ENCODE measurements at places on chromosomes 6 and 20. TPM values are rescaled to one million over a fixed set of nuclear protein-coding genes. Genes with fewer than 3 reads are reported as not detected.
A peak's percentile ranks its signal among the peaks of the same experiment; 100 is the strongest.

The PACRG gene
- total RNA-seq = 2.5 TPM

The TMEM170B gene
- total RNA-seq = 0.35 TPM

The EDN1 gene
- total RNA-seq = 5.8 TPM

The PROKR2 gene
- not detected for total RNA-seq

The PSORS1C1 gene
- 6.5 TPM for total RNA-seq

The ADGB gene
- total RNA-seq = not detected

The RAB23 gene
- total RNA-seq = 18.2 TPM

The ZSCAN12 gene
- total RNA-seq = 19.8 TPM

The MCM8 gene
- total RNA-seq = 5.9 TPM

The MEI4 gene
- total RNA-seq = not detected

DNA sequence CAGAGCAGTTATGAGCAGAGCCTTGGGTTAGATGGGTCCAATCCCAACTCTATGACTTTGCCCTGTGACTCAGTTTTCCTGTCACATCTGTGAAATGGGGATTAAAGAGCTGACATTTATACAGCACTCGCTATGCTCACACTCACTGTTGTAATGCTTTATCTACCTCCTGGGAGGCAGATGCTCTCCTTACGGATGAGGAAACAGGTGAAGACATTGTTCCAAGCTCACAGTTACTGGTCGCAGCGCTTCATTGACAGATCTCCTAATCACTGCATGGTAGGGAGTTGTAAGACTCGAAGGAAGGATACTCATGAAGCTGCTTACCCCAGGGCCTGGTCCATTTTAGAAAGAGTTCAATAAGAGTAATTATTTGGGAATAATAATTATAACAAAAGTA lies 2.9 kb upstream of the MYLK2 start:
- DNase-seq = no peak

DNA sequence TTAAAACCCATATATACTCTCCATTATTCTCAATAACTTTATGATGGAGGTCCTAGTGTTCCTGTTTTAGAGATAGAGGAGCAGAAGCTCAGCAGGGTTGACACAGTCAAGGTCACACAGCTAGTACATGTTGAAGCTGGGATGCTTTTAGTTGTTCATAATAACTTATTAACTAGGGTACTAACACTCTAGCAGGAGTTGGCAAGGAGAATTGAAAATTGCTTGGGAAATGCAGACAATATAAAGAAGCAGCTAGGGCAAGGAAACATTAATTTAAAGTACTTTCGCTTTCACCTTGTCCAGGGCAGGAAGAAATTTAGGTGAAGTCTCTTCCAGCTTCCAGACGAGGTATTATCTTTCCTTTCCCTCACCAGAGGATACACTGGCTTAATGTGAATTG lies 133.7 kb downstream of the RCAN2 start:
- DNase-seq = no peak

GRCh38 chr6:22072949-22073348 lies 223.9 kb downstream of the PRL start:
- DNase-seq = no peak

DNA sequence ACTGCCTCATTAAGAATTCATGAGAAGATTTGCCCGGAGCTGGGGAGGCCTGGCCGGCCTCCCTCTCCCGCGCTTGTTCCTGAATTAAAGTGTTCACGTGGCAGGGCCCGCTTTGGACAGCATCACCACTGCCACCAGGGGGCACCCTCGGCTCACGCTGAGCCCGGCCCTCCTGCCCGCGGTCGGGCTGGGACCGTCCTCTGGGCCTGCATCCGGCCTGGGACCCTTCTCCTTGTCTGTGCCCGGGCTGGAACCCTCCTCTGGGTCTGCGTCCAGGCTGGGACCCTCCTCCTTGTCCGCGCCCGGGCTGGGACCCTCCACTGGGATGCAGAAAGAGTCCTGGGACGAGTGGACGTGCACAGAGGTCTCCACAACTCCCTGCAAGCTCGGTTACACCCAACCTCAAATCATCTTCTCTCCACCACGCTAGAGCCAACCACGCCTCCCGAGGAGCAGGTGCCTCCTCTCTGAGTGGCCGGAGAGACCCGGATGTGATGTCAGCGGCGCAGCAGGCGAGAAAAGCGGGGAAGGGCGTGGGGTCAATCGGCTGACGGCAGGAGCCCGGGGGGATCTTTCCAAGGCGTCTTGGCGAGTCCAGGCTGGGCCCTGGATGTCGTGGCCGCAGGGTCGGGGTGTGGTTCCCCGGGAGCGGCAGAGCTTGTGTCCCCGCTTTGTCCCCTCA lies 50.9 kb upstream of the DACT2 start:
- DNase-seq = no peak

DNA sequence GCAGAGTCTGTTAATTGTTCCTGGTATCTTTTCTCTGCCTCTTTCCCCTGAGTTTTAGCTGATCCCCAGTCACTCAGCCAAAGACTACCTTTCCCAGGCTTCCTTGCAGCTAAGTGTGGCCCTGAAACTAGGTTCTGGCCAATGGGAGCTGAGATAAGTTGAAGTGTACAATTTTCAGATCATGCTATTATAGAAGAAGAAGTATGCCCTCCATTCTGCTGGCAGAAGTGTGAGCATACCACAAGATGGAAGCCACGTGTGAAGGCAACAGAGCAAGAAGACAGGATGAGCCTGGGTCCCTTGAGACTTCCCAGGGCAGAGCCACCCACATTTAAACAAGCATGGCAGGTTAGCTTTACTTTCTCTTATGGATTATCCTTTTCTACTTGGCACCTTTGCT lies 273.2 kb downstream of the HIVEP2 start:
- DNase-seq = peak; percentile 51

- peak; percentile 79 for DNase-seq
Measured at GRCh38 chr6:12289365-12289919, 719 bp upstream of the EDN1 start.

DNA sequence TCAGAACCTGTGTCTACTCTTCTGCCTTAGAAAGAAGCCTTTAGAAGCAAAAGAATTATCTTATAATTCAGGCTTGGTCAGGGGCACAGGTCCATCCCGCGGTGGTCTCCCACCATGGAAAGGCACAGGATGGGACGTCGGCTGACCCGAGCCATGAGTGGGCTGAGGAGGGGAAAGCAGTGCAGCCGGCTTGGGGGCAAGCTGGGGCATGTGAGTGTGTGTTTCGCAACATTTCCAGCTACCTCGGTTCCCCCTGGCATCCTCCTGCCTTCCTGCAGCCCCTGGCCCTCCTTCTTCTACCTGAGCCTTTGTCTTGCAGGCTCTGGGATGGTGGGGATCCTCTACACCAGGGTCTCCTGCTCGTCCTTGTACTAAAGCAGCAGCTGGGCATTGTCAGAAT lies 29.1 kb upstream of the FOXC1 start:
- no peak for DNase-seq

DNA sequence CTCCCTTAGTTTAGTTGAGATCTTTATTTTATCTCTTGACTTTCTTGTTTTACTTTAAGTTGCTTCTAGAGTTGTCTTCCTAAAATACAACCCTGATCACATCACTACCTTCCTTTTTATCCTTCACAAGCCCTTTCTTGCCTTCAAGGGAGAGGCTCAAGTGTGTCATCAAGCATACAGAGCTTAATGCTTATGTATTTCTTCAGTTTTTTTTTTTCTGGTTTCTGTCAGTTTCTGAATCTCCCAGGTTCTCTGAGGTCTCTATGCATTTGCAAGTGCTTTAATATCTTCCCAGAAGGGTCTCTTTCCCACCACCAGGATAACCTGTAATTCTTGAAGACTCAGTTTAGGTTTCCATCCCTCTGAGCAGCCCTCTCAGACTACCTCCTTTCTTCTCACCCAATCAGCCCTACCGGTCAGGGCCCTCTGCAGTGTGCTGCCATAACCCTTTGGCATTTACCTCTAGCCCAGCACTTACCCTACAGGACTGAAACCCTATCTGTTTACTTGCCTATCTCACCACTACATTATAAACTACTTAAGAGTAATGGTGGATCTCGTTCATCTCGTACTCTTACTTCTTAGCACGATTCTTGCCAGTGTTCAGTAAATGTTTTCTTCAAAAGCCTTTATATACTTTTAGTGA lies 36.9 kb downstream of the EYA4 start:
- no peak for DNase-seq

DNA sequence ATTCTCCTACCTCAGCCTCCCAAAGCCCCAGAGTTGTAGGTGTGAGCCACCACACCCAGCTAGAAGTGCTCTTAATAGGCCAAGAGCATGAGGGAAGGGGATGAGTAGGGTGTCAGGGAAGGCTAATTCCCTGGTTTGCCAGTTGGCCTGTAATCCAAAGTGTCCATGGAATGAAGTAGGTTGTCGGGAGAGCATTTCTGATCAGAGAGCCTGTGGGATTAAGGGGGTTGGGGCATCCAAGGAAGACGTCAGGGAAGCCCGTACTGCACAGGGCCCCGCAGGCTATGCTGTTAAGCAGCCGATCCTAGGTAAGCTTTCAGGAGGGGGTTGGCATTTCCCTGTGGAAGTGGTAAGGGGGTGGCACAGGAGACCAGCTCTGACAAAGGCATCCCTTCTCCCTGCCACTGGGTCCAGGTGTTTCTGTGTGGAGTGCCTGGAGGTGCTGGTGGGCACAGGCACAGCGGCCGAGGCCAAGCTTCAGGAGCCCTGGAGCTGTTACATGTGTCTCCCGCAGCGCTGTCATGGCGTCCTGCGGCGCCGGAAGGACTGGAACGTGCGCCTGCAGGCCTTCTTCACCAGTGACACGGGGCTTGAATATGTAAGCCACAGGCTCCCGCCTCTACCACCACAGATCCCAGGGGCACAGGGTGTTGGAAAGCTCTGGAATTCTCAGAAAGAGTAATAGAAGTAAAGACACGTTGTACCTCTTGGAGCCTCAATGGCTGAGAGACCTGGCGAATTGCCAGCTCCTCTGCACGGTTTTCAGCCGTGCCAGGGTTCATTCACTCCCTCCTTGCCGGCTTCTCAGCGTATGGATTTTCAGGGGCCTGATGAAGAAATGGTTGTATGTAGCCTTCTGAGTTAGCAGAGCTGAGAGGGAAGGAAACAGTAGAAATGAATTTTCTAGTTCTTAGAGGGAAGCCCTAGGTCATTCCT lies 21.4 kb upstream of the MAPRE1 start:
- no peak for DNase-seq

DNA sequence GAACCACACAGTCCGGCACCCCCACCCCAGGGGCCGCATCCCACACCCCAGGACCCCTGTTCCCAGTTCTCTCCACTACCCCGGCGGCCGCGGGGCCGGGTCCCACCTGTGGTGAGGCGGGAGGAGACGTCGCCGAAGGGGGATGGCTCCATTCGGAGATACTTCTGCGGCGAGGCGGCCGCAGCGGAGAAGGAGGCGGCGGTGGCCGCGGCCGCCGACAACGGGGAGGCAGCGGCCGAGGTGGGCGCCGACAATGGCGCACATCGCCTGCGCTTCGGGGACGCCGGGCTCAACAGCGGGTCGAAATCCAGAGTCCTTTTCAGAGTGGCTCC lies 723 bp downstream of the AKIRIN2 start:
- DNase-seq = peak; percentile 58

DNA sequence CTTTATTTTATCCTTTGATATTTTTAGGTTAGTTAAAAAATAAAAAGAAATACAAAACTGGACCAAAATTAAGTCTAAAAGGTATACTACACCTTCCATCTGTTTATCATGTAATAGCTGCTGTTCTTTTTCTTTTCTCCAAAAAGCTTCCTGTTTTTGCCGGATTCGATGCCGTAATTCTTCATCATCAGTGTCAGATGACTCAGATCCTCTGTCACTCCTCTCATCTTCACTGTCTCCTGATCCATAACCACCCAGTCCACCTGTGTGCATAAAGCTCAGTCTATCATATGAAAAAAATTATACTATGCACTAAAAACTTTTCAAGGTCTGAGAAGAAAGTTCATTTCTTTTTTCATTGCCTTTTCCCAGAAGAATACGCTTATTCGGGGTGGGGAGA lies 8.5 kb upstream of the COQ3 start:
- no peak for DNase-seq

DNA sequence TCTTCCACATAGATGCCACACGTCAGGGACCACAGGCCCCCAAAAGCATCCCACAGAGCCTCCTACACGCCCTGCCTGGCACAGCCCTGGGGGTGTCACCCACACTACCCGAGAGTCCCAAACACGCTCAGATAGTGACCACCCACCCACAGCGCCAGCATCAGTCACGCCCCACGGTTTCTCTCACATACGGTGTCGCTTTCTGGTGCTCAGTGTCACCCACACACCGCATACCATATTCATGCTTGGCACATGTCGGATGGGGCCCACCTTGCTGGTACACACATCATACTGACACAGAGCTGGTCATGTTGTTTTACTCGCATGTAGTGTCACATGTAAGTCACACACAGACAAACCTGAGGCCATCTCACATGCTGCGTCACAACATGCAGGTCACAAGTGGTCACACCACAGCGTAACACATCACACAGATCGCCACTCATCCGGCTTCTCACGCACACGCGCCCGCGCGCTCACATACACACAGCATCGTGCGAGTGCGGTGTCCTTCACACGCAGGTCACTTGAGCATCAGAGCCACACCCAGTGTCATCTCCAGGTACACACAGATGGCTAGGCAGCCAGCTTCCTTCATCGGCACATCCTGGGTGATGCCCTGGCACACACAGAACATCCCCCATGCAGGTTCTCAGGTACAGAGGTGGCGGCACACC lies 3.4 kb downstream of the TEAD3 start:
- DNase-seq = peak; percentile 46

- DNase-seq = no peak
Measured at GRCh38 chr6:22236626-22237414, 60.0 kb downstream of the PRL start.

DNA sequence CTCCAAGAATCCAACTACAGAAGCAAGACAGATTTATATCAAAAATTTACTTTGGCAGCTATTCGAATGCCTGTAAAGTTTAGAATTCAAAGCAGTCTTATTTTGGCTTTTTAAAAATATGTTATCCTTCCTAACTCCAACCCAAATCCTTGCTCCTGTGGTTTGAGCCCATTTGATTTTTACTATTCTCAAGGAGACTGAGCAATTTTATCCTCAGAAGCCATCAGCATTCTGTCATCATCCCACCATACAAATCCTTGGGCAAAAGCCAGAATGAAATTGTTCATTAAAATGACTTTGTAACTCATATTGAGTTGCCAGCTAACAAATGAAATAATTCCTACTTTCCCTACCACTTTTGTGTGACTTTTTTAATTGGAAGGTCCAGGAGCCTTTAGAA lies 392.8 kb downstream of the ADGRB3 start:
- no peak for DNase-seq

- no peak for DNase-seq
Measured at GRCh38 chr6:169093770-169094551, 159.7 kb downstream of the THBS2 start.

DNA sequence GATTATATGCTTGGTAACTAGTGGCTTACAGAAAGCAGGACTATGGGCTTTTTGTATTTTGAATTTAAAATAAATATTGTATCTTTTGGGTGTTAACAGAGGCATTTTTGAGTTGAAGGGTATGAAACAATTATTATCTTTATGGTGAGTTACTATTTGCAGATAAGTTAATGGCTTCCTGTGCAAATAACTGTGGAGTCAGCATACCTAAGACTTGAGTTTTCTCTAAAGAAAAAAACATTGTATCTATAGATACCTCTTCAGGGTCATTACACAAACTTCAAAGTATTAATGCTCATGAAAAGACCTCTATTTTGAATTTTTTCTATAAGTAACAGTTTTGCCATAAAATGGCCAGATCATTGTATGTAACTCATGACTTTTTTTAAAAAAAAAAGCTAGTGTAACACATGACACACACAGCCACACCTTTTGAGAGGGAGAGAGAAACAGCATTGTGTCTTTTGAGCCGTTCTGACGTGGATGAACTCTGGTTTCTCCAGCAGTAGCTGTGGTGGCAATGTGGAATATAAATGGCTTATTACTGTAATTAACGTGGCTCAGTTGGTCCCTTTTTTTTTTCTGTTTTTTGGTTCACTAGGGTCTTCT lies 36.3 kb downstream of the PLEKHG1 start:
- no peak for DNase-seq
